Naive thymus-derived CD8-positive, alpha-beta T cell (primary cell): ENCODE measurements at places on chromosomes 6 and 20.

DNA sequence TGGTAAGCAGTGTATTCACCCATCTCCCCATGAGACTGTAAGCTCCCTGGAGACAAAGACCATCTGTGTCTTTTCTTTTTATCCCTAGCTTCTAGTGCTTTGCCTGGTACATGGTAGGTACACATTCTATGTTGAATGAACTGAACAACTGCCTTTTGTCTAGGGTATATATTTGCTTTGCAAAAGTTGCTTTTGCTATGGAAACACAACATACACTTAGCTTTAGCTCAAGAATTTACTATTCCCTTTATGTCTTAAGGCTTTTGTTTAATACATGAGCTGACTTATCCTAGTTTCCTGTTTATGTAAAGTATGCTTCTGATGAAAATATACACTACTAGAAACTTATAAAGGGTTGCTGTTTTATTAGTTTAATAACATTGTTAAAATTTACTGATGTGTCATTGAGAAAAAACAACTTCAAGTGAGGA lies 198.2 kb downstream of the PRL start:
- no peak for DNase-seq
- H3K4me3 ChIP-seq: no peak overlapping the region
- H3K4me1 ChIP-seq: no peaks in the 10 kb centered on the region
- no peak overlapping the region for H3K27ac ChIP-seq
- H3K36me3 ChIP-seq: no peaks in the 10 kb centered on the region
- no peaks in the 10 kb centered on the region for H3K27me3 ChIP-seq

GRCh38 chr20:40945754-40946450 lies 82.7 kb upstream of the TOP1 start:
- peaks cover 15% of the 10 kb centered on the region for H3K27me3 ChIP-seq
- H3K4me3 ChIP-seq: peak overlapping the region; percentile 45
- H3K27ac ChIP-seq: no peak overlapping the region
- DNase-seq: no peak
- H3K36me3 ChIP-seq: no peaks in the 10 kb centered on the region

DNA sequence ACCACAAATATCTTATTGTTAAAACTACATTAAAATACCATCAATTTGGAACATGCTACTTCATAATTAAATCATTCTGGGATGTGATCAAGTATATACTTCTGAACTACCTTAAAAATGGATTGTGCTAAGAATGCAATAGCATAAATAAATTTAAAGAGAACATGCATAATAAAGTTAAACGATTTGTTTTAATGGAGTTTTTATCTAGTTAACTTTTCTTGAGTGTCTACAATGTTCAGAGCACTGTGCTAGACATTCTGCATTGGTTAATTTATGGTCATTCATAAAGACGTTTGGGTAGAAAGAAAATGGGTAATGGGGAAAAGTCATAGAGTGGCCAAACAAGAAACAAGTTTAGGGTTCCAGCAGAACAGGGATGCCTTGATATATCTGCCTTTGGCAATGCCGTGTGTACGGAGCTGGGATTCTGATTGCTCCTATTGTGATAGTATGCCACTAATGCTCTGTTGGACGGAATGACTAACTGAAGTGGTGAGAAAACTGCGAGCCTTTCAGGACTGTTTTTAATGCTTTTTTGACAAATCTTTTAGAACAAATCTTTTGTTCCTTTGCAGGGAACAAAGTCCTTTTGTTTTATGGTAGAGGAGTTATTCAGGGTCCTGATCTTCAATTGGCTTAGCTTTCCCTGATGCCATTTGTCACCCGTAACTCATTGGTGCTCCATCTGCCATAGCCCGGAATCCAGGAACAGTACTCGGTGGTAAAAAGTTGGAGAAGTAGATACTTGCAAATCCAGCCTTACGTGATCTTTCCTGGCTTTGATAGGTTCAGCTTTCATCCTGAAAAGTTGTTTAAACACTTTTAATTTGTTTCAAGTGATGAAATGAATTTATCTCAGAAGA lies 162.6 kb downstream of the BCKDHB start:
- H3K27me3 ChIP-seq: no peaks in the 10 kb centered on the region
- H3K36me3 ChIP-seq: peaks cover 9% of the 10 kb centered on the region
- no peak for DNase-seq

- peaks cover 5% of the 10 kb centered on the region for H3K36me3 ChIP-seq
- H3K4me1 ChIP-seq: peaks cover 21% of the 10 kb centered on the region
Measured at GRCh38 chr6:70414813-70415212, 1.5 kb downstream of the FAM135A start.

DNA sequence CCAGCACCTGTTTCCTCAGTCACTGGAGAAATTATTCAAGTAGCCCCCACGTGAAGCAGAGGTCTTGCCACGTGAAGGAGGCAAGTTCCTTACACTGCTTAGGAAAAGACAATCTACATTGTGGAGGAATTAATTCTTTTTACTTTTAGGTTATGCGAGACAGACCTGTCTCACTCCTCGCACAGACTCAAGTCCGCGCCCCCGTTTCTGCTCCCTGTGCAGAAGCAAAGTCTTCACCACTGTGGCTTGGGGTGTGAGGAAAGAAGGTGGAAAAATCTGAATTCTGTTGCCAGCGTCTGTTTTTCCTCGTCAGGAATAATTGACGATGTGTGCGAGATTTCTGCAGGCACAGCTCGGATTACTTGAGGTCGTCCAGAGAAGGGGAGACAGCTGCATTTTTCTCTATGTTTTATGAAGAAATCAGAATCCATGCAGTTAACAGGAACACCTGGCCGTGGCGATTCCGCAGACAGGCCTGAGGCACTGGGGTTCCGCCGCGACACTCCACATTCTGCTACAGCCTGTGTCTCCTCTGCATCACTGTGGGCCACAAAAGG lies 185.1 kb downstream of the SMOC2 start:
- peaks cover 10% of the 10 kb centered on the region for H3K27me3 ChIP-seq
- no peaks in the 10 kb centered on the region for H3K4me1 ChIP-seq
- H3K36me3 ChIP-seq: no peaks in the 10 kb centered on the region
- DNase-seq: no peak
- no peak overlapping the region for H3K27ac ChIP-seq
- H3K4me3 ChIP-seq: no peak overlapping the region

DNA sequence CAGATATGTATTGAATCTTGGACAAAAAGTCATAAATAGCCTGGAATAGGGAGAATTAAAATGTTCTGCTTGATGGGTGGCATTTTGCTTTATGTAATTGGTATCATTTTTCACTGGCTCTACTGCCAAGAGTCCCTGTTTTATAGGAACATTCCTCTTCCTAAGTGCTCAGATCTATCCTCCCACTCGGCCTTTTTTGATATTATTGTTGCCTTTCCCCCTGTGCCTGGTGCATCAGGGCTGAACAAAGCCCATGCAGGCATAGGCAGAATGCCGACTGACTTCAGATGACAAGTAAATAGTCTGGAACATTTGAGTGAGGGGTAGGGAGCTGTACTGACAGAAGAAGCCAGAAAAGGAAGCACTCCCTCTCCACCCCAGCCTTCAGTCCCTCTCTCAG lies 127.0 kb downstream of the PKHD1 start:
- no peak for DNase-seq
- peaks cover 5% of the 10 kb centered on the region for H3K27me3 ChIP-seq
- H3K36me3 ChIP-seq: no peaks in the 10 kb centered on the region
- no peaks in the 10 kb centered on the region for H3K4me1 ChIP-seq

DNA sequence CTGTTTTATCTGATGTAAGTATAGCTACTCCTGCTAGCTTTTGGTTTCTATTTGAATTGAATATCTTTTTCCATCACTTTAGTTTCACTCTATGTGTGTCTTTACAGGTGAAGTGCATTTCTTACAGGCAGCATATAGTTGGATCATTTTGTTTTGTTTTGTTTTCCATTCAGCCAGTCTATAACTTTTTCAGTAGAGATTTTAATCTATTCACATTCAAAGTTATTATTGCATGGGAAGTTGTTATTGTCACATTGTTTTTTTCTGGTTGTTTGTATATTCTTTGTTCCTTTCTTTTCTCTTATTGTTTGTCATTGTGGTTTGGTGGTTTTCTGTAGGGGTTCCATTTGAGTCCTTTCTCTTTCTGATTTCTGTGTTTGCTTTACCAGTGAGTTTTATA lies 151.2 kb downstream of the PDE10A start:
- no peaks in the 10 kb centered on the region for H3K36me3 ChIP-seq
- H3K27me3 ChIP-seq: no peaks in the 10 kb centered on the region
- DNase-seq: no peak

- H3K4me3 ChIP-seq: no peak overlapping the region
- H3K27ac ChIP-seq: no peak overlapping the region
- H3K27me3 ChIP-seq: no peaks in the 10 kb centered on the region
Measured at GRCh38 chr6:123879749-123880148, 76.1 kb downstream of the NKAIN2 start.

DNA sequence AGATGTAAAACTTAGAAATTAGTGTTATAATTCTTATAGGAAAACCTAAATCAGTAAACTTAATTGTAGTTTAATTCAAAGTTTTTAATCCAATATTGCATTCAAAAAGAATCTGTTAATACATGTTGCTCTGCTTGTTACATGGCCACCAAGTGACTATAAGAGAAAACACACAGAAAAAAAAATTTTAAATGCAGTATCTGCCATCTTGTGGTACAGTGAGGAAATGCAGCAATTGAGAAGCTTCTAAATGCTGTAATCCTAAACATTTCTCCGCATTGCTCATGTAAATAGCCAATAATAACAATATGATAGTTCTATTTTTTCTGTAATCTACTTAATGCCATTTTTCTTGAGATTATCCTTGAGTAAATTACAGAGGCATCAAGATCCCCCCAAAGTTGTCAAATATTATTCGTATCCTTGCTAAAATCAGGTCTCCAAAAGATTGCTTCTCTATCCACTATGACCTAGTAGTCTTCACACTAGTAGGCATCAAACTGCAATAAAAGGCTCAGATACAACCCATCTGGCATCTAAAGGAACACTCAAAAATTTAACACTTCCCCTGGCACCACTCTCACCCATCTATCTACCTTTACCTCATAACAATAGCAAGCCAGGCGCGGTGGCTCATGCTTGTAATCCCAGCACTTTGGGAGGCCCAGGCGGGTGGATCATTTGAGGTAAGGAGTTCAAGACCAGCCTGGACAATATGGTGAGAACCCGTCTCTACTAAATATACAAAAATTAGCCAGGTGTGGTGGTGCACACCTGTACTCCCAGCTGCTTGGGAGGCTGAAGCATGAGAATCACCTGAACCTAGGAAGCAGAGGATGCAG lies 34.6 kb downstream of the HDAC2 start:
- H3K27me3 ChIP-seq: no peaks in the 10 kb centered on the region
- peak; percentile 47 for DNase-seq
- H3K4me1 ChIP-seq: no peaks in the 10 kb centered on the region
- H3K27ac ChIP-seq: no peak overlapping the region

- H3K4me3 ChIP-seq: no peak overlapping the region
- H3K27ac ChIP-seq: no peak overlapping the region
- H3K4me1 ChIP-seq: no peaks in the 10 kb centered on the region
- no peaks in the 10 kb centered on the region for H3K27me3 ChIP-seq
- DNase-seq: no peak
Measured at GRCh38 chr6:24484657-24485323, 4.6 kb downstream of the GPLD1 start.

GRCh38 chr6:167472148-167472547 lies 147.3 kb downstream of the TTLL2 start:
- no peak overlapping the region for H3K27ac ChIP-seq
- no peaks in the 10 kb centered on the region for H3K4me1 ChIP-seq
- H3K36me3 ChIP-seq: no peaks in the 10 kb centered on the region
- peaks cover 2% of the 10 kb centered on the region for H3K27me3 ChIP-seq

DNA sequence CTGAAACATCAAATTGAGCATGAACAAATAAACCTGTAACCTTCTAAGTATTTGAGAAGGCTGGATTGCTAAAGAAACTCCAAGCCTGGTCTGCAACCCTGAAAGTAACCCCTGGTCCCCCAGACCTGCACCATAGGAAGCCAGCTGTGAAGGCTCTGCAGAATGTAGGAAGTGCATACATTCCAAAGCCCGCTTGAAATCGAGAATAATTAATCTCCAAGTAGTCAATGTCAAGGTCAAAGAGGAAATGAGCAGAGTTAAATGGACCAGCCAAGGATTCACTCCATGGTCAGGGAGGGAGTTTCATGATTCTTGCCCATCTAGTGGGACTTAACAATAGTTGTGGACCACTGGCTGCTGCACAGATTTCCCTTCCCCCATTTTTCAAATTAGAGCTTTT lies 107.6 kb upstream of the RNF24 start:
- peaks cover 46% of the 10 kb centered on the region for H3K27me3 ChIP-seq
- no peaks in the 10 kb centered on the region for H3K4me1 ChIP-seq
- no peak overlapping the region for H3K27ac ChIP-seq
- H3K36me3 ChIP-seq: no peaks in the 10 kb centered on the region
- H3K4me3 ChIP-seq: no peak overlapping the region

GRCh38 chr20:46076806-46077205 lies 13.0 kb downstream of the NCOA5 start:
- H3K4me3 ChIP-seq: no peak overlapping the region
- H3K27me3 ChIP-seq: no peaks in the 10 kb centered on the region
- H3K36me3 ChIP-seq: peaks cover 30% of the 10 kb centered on the region
- DNase-seq: no peak
- H3K27ac ChIP-seq: no peak overlapping the region

GRCh38 chr6:133301835-133302234 lies 60.7 kb downstream of the EYA4 start:
- H3K4me1 ChIP-seq: no peaks in the 10 kb centered on the region
- no peak overlapping the region for H3K4me3 ChIP-seq
- H3K27me3 ChIP-seq: peaks cover 13% of the 10 kb centered on the region
- H3K27ac ChIP-seq: no peak overlapping the region

- H3K27me3 ChIP-seq: peaks cover 6% of the 10 kb centered on the region
- no peak for DNase-seq
- H3K27ac ChIP-seq: no peak overlapping the region
- peaks cover 6% of the 10 kb centered on the region for H3K4me1 ChIP-seq
Measured at GRCh38 chr20:62365814-62366369, 1.2 kb downstream of the LAMA5 start.

- DNase-seq: no peak
- H3K27me3 ChIP-seq: peaks cover 16% of the 10 kb centered on the region
- H3K4me1 ChIP-seq: peaks cover 4% of the 10 kb centered on the region
- no peak overlapping the region for H3K27ac ChIP-seq
Measured at GRCh38 chr6:148969603-148970061, 222.8 kb downstream of the UST start.

DNA sequence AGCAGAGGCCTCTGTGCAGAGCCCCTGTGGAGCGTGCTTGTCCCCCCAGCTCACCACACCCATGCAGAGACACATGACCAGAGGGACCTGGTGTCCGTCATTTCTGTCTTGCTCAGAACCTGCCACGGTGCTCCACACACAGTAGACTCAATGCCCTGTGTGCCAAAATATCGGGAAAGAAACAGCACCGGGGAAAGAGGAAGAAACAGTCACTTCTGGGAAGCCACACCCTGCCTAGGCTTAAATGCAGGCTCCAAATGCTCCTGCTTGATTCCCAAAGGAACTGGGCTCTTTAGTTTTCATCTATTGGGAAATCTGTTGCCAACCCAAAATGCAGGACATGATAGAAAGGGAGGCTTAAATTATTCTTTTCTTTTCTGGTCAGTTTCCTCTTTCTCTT lies 503.9 kb downstream of the CD83 start:
- H3K27me3 ChIP-seq: no peaks in the 10 kb centered on the region
- H3K4me3 ChIP-seq: no peak overlapping the region
- H3K4me1 ChIP-seq: peaks cover 30% of the 10 kb centered on the region
